ENCODE measurements at places on chromosomes 12 and 14.

- DNase-seq: no peak
These were observed 524.7 kb upstream of the TMEM132C start for GRCh38 chr12:127742231-127742630.

DNA sequence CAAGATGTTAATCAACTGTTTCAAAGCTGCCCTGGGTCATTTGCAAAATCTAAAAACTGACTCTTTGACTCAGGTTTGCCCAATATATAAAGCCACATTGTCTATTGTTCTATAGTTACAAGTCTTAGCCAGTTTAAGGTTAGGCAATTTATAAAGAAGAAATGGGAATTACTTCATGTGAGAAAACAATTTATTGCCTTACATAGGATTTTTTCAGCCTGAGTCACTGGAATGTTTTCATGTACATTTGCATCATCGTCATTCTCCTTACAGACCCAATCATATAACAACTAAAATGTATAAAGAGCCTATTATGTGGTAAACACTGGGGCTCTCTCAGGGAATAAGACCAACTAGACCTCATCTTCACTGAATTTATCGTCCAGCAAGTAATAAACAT lies 100.3 kb upstream of the PLEKHG7 start:
- DNase-seq: peak; percentile 51

GRCh38 chr12:124520265-124520701 lies 47.1 kb downstream of the NCOR2 start:
- peak; percentile 18 for DNase-seq

DNA sequence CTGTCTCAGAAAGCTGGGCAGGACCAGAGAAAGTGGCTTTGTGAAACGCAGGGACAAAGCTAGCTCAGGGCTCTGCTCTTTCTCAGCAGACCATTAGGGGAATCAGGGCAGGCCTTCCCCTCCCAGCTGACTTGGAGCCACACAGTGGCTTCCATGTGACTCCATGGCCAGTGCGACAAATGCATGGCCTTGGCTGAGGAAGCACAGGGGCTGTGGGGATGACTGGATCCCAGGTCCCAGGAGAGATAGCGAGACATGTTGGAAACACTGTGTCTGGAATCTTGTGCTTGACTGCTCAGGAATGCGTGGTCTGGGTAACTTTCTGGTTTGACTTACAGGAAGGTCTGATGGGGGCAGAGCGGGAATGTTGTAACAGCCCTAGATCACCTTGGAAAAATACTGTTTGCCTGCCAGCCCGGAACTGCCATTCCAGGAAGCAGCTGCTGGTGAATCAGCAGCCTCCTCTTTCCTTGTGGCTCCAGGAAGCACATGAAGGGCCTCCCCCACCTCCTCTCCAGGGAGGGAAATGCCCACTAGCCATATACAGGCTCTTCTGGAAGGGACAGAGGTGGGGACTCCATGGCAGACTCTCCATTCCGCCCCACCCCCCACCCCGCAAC lies 133.5 kb upstream of the HIF1A start:
- DNase-seq: peak; percentile 78

GRCh38 chr12:10909462-10909861 lies at the start of gene TAS2R13:
TSS of gene TAS2R13 (minus strand) at chr12:10909562. CDS start at chr12:10909298, 264 bp downstream.
- no peak for DNase-seq

DNA sequence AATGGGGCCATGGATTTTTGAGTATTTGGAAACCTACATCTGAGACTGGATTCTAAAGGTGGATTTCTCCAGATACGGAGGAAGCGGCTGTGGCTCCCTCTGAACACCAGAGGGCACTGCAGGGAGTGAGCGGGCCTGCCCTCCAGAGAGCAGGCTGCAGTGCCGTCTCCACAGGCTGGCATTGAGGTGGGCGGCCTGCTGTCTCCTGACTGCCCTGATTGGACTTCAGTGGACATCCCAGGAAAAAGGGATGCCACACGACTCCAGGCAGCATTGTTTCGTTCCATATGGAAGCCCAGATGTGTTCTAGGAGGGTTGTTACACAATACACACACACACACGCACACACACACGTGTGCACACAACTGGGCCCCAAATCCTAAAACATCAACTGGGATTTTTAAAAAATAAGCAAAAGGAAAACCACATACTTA lies 20.9 kb upstream of the ANO2 start:
- peak; percentile 3 for DNase-seq

- DNase-seq: no peak
These were observed 1.4 kb downstream of the LRFN5 start for GRCh38 chr14:41607966-41608663.

GRCh38 chr12:119630223-119630780 lies 36.7 kb downstream of the TMEM233 start:
- DNase-seq: no peak

DNA sequence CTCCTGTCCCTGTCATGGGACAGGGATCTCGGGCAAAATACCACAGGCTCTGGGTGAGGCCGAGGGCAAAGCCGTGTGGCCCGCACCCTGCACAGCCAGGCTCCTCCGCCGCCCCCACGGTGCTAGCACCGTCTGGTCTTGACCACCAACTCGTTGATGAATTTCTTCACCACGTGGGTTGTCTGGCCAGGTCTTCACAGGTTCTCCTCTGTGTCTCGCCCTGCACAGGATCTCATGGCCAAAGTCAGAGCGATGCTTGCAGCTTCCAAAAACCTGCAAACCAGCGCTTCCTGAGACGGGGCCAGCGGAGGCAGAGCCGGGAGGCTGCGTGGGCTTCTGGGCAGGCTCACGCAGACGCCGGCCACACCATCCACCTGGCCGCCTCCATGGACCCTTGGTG lies 29.0 kb upstream of the MMP17 start:
- no peak for DNase-seq

- no peak for DNase-seq
These were observed 4.1 kb upstream of the KRT18 start for GRCh38 chr12:52944683-52945388.

DNA sequence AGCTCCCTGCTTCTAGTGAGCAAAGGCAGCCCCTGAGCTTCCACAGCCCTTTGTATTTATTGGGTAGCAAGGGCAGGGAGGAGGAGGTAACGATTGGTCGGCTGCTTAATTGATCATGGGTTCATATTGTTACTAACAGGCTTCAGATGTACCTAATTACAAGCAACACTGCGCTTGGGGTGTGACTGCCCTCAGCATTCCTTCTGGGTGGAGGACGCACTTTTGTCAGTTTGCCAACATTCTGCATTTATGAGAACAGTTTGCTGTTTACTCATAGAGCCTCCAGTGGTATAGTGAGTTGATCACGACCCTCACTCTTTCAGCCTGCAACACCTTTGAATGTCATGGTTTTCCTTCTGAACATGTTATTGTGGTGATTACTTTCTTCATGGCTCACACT lies 9.6 kb downstream of the TSHR start:
- DNase-seq: no peak

DNA sequence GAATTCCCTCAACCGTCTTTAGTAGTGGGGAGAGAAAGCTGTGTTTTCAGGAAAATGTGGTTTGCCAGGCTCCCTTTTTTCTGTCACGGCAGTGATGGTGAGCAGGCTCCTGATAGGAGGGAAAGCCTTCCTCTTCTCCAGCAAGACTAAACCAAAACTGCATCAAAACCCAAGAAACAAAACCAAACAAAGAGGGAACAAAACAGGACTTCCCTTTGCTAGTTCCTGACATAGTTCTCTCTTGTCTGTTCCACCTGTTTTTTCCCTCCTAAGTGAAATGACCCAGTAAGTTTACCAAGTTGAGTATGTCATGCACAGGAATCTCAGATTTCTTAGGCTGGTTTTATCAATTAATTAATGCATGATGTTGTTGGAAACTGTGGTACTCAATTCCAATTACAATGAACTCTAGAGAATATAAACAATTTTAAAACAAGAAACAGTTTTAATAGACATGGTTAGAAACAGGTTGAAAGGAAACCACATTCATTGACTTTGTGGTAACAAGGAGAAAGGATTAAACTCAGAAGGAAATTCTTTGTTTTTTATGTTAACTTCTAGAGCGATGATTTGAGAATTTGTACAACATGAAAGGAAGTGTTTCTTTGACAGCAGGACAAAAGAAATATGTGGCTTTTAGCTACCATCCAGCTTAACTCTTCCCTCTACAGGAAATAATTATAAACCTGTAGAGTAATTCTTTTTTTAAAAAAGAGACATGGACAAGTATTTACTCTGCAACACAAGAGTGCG lies 23.0 kb upstream of the CSRP2 start:
- no peak for DNase-seq

- DNase-seq: no peak
These were observed 57.7 kb downstream of the ADGRD1 start for GRCh38 chr12:131011165-131012079.

GRCh38 chr12:106119301-106119700 lies 19.5 kb downstream of the NUAK1 start:
- DNase-seq: no peak

DNA sequence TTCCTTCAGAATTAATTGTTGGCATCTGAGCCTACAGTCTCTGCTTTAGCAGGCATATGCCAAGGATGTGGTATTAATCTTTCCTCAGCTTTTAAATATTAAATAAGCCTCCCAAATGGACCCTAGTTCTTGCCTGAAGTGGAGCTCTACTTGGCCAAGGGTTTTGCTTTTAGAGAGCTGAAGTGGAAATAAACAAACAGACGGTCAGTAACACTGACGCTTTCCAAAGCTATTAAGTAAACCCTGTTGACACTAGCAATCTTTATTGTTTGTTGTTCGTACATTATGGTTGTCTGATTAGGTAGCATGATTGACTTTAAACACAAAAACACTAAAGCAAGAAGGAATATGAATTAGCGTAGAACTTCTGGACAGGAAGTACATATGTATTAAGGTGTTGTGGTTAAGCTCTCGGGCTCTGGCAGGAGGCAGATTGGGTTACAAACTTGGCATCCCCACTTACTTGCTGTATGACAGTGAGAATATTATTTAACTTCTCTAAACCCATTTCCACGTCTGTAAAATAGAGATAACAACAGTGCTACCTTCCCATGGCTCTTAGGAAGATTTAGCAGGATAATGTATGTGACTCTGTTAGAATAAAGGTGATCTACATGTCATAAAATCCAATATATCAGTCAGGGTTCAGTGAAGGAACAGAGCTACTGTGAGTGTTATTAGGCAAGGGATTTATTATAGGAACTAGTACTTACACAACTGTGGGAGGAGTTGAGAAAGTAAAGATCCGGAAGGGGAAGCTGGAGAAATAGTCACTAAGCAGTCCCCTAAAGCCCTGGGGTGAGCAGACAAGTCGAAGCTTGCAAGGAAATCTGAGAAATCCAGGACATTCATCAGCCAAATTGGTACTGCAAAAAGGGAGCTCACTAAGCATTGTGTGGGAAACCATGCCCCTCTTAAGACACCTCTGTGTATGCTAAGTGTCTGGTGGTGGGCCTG lies 92.2 kb upstream of the ATF7IP start:
- DNase-seq: no peak

DNA sequence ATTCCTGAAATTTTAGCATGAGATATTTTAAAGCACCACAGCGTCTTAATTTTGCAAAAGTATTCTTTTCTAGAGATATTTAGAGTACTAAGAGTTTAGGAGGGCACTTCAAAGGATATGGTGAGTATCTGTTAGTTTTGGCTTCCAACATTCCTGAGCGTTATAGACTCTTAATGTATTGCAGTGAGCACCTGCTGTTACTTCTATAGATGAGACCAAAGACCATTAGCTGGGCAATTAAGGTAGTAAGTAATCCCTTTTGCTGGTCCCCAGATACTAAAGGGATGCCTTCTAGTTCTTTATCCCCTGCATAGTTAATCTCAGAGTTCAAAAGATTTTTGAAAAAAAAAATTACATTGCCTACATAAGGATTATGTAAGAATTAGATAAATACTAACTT lies 975.6 kb downstream of the GALC start:
- DNase-seq: no peak

- no peak for DNase-seq
These were observed 52.2 kb downstream of the ATG2B start for GRCh38 chr14:96310906-96311305.

DNA sequence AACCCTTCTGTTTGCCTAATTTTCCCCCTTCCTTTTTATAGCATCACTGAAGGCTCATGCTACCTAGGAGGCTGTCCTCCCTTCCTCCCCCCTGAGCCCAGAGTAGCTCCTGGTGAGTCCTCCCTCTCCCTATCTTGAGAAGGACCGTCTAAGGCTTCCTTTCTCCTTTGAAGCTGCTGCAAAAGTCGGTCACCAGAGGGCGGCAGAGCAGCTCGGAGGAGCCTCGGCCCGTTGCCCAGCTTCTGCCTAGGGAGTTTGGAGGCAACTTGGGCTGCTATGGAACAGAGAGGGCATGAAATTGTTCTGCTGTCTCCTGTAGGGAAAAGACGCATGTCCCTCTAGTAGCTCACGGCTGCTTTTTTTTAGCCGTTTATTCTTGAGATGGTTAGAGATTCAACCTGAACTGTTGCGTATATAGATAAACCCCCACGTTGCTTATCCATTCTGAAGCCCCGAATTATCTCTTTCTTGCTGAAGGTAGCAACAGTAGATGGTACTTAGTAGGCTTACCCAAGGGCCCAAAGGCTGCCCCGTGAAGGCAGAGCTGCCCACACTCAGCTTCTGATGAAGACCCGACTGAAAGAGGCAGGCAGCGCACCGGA lies 5.7 kb downstream of the WNT5B start:
- peak; percentile 72 for DNase-seq

DNA sequence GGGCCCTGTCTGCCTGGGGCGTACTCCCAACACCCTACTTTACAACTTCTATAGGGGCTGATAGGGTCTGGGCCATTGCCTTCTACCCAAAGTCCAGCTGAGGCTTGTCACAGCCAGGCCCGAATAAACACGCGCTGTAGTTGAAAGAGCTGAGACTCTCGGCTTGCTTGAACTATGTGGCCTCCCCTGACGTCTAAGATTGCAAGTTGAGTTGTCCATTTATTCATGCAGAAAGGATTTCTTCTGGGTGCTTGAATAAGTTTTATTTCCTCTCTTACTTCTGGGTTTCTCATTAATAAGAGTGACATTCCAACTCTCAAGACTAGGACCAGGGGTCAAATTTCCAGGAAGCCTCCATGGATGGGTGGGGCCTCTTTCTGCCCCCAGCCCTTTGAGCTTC lies 74.4 kb upstream of the VRK1 start:
- no peak for DNase-seq

DNA sequence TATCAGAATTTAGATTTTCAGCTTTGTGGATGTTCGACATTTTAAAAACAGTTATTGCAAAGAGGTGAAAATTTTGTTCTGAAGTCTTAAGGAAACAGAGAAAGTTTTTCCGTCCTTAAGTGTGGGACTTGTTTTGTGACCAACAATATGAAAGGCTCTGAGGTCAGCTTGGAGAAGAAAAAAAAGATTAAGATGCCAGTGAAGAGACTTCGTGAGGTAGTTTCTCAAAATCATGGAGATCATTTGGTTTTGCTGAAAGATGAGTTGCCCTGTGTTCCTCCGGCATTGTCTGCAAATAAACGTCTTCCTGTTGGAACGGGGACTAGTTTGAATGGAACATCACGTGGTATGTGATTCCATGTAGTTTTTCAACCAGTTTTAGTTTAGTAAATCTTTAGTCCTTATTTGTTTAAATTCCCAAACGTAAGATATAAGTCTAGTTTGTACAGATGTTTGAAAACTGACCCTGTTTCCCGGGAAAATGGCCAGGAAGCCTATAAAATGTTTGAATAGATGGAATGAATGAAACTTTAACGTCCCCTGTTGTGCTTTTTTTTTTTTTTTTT lies 682 bp downstream of the KIAA0586 start:
- DNase-seq: peak; percentile 41

- DNase-seq: no peak
These were observed 62.1 kb upstream of the C14orf180 start for GRCh38 chr14:104517426-104517825.

GRCh38 chr12:104605685-104606084 lies 148.9 kb downstream of the CHST11 start:
- no peak for DNase-seq

All from fibroblast of the conjunctiva (primary cell).